Glutamatergic neuron (in vitro differentiated cells): ENCODE measurements at places on chromosomes 2 and 18. TPM values are rescaled to one million over a fixed set of nuclear protein-coding genes. Genes with fewer than 3 reads are reported as not detected.

DNA sequence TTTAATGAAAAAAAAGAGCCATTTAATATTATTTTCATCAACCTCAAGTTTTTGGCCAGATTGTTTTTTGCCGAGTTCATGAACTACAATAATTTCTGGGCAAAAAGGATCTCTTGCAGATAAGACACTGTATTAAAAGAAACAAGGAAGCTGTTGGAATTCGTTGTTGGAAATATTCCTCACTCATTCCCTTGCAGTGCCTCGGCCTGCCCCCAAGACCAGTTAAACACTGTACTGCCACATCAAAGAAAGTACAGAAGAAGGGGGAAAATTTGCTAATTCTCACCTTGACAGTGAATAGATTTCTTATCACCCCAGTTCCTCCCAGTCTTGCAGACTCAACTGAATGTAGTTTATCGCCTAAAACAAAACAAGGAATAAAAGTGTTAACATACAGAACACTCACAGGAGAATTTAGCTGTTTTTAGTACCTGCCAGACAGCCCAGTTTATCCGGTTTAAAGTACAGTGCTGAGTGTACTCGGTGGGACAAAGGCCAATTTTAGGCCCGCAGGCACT lies 1.2 kb downstream of the IDH1 start:
- H3K4me3 ChIP-seq: peak overlapping the region; percentile 95
- no peak for DNase-seq
- peaks cover 22% of the 10 kb centered on the region for H3K4me1 ChIP-seq
- H3K36me3 ChIP-seq: no peaks in the 10 kb centered on the region
- H3K27me3 ChIP-seq: peaks cover 4% of the 10 kb centered on the region
- peak overlapping the region; percentile 81 for H3K27ac ChIP-seq

- peak overlapping the region; percentile 10 for H3K27ac ChIP-seq
- H3K4me1 ChIP-seq: peaks cover 25% of the 10 kb centered on the region
- no peaks in the 10 kb centered on the region for H3K36me3 ChIP-seq
- DNase-seq: no peak
- no peaks in the 10 kb centered on the region for H3K27me3 ChIP-seq
These were observed 71.3 kb downstream of the DPP4 start for GRCh38 chr2:162002623-162003235.

DNA sequence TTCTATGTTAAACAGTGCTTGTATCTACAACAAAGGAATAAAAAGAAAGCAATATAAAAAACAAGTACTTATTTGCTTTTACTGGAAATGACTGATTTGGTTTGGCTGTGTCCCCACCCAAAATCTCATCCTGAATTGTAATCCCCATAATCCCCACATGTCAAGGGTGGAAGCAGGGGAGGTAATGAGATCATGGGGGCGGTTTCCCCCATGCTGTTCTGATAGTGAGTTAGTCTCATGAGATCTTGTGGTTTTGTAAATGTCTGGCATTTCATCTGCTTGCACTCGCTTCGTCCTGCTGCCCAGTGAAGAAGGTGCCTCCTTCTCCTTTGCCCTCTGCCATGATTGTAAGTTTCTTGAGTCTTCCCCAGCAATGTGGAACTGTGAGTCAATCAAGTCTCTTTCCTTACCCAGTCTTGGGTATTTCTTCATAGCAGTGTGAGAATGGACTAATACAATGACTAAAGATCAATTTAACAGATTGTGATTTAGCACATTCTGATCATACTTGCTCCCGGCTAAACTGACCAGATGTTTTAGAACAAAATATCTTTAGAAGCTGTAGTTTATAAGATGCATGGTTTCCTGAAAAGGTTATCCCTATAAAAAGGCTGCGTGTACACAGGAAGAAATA lies 19.9 kb downstream of the PTH2R start:
- no peaks in the 10 kb centered on the region for H3K4me1 ChIP-seq
- H3K36me3 ChIP-seq: no peaks in the 10 kb centered on the region
- H3K4me3 ChIP-seq: no peak overlapping the region
- no peak overlapping the region for H3K27ac ChIP-seq
- DNase-seq: no peak

DNA sequence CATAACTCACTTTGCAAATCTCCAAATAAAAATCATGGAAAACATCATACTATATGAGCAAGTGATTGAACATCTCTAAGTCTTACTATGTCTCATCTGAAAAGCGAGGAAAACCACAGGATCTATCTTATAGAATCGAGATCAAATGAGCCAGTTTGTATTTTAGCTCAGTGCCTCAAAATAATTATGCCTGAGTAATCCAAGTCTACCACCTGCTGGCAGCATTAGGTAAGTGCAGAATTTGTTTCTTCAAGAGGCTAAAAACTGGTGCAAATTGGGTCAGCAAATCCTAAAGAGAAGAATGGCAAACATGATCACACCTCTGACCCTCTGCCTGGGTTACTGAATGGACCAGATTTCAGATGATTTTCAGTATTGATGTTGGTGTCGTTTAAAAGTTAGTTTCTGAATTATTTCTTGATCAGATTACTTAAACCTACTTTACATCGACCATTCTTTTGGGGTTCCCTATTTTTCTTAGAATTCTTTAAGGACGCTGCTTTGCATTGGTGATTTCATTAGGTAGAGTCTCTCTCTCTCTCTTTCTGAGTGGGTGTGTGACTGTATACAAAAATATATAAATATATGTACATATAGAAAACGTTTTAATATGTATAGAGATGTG lies 12.7 kb upstream of the FHOD3 start:
- H3K4me1 ChIP-seq: no peaks in the 10 kb centered on the region
- DNase-seq: no peak
- H3K36me3 ChIP-seq: peaks cover 6% of the 10 kb centered on the region

DNA sequence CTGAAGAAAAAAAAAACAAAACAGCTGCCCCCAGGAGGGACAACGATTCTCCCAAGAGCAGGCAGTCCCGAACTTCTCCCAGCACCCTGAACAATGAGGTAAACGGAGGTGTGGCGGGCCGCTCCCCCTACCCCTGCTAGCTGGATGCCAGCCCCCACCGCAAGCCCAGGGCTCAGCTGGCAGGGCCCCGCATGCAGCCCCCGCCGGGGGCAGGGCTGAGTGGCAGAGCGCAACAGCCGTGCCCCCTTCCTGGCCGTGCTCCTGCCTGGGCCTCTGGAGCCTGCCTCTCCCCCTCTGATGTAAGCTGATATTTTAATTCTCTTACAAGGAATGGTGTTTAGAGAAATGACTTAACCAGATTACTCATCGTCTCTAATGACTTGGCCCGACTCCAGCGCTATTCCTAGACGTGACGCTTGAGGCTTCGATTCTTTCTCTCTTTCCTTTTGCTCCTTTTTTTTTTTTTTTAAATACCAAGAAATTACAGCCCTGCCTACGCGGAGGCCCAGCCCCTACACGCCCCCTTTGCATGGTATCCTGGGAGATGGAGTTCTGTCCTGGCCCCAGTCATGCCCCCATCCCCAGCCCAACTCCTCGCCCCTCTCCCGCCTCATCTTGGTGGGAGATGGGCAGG lies 4.6 kb upstream of the ARID5A start:
- peaks cover 2% of the 10 kb centered on the region for H3K27me3 ChIP-seq
- peak; percentile 64 for DNase-seq
- peaks cover 12% of the 10 kb centered on the region for H3K4me1 ChIP-seq
- H3K36me3 ChIP-seq: peaks cover 1% of the 10 kb centered on the region

DNA sequence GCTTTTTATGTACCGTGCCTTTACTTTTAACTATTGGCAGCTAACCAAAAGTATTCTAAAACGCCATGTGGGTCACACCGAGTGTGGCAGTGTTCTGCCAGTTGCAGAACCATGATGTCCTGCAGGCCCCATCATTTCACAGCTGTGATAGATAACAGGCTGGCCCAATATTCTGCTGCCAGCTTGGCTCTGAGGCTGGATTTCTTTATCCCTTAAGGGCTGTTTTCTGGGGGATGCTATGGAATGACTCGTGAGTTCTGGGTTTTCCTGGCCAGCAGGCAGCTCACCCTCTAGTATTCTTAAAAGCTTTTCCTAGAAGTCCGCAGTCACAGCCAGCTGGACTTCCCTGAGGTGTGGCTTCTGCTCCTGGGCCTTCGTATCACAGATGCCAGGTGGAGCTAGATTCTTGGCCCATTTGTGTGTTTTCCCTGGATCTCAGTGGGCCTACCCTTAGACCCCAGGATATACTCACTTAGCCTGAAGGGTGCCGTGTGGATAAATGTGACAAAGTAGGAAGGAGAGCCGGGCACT lies 41.0 kb downstream of the FHOD3 start:
- DNase-seq: no peak
- no peak overlapping the region for H3K27ac ChIP-seq
- peaks cover 9% of the 10 kb centered on the region for H3K4me1 ChIP-seq
- H3K4me3 ChIP-seq: no peak overlapping the region
- H3K36me3 ChIP-seq: peaks cover 11% of the 10 kb centered on the region
- peaks cover 4% of the 10 kb centered on the region for H3K27me3 ChIP-seq

- no peaks in the 10 kb centered on the region for H3K36me3 ChIP-seq
- H3K27me3 ChIP-seq: no peaks in the 10 kb centered on the region
- no peak overlapping the region for H3K4me3 ChIP-seq
- H3K27ac ChIP-seq: no peak overlapping the region
These were observed 5.5 kb upstream of the SCYGR5 start for GRCh38 chr2:227661025-227661649.

- H3K36me3 ChIP-seq: no peaks in the 10 kb centered on the region
- no peak for DNase-seq
- no peak overlapping the region for H3K4me3 ChIP-seq
- no peaks in the 10 kb centered on the region for H3K4me1 ChIP-seq
- no peak overlapping the region for H3K27ac ChIP-seq
- no peaks in the 10 kb centered on the region for H3K27me3 ChIP-seq
These were observed 82.5 kb downstream of the TNFRSF11A start for GRCh38 chr18:62407660-62408059.

DNA sequence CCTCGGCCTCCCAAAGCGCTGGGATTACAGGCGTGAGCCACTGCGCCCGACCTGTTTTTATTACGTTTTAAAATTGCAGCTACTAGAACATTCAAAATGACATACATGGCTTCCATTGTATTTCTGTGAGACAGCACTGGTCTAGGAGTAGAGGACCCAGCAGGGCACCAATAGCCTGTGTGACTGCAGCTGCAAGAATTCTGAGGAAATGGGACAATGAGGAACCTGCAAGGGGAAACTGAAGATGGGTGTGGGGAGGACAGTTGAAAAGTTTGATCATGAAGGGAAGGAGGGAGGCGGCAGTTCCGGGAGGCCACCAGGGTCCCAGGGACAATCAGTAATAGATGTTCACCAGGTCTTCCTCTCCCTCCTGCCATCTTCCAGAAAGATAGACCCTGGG lies 13.9 kb upstream of the DNPEP start:
- no peak for DNase-seq
- no peaks in the 10 kb centered on the region for H3K36me3 ChIP-seq
- H3K4me3 ChIP-seq: no peak overlapping the region
- no peaks in the 10 kb centered on the region for H3K27me3 ChIP-seq
- peaks cover 25% of the 10 kb centered on the region for H3K4me1 ChIP-seq
- H3K27ac ChIP-seq: no peak overlapping the region

- peak; percentile 57 for DNase-seq
- H3K27ac ChIP-seq: peak overlapping the region; percentile 67
- peaks cover 11% of the 10 kb centered on the region for H3K27me3 ChIP-seq
- H3K4me3 ChIP-seq: peak overlapping the region; percentile 95
- peaks cover 26% of the 10 kb centered on the region for H3K4me1 ChIP-seq
These were observed 814 bp downstream of the FZD7 start for GRCh38 chr2:202034249-202035088.

- H3K27ac ChIP-seq: no peak overlapping the region
- no peak for DNase-seq
- peaks cover 10% of the 10 kb centered on the region for H3K36me3 ChIP-seq
- H3K4me1 ChIP-seq: no peaks in the 10 kb centered on the region
These were observed 105.3 kb upstream of the BCL2L11 start for GRCh38 chr2:111015283-111015995.

- H3K4me1 ChIP-seq: peaks cover 1% of the 10 kb centered on the region
- H3K4me3 ChIP-seq: no peak overlapping the region
- no peak for DNase-seq
- H3K27me3 ChIP-seq: peaks cover 8% of the 10 kb centered on the region
- H3K36me3 ChIP-seq: peaks cover 8% of the 10 kb centered on the region
These were observed 173.8 kb upstream of the SALL3 start for GRCh38 chr18:78805840-78806239.

GRCh38 chr2:70440621-70441020 lies 113.0 kb downstream of the TGFA start:
- peaks cover 2% of the 10 kb centered on the region for H3K4me1 ChIP-seq
- H3K36me3 ChIP-seq: no peaks in the 10 kb centered on the region
- no peak overlapping the region for H3K27ac ChIP-seq
- H3K4me3 ChIP-seq: no peak overlapping the region

DNA sequence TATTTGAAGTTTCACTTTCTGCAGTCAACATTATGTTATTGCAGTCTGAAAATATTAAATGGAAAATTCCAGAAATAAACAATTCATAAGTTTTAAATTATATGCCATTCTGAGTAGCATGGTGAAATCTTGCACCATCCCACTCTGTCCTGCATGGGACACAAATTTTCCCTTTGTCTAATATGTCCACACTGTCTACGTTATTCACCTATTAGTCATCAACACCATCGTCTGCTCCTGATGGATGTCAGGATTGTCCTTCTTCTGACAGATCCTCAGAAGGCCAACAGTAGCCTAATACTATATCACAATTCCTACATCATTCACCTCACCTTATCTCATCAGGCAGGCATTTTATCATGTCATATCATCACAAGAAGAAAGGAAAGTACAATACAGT lies 163.1 kb downstream of the TXNL1 start:
- H3K27ac ChIP-seq: no peak overlapping the region
- H3K36me3 ChIP-seq: no peaks in the 10 kb centered on the region
- H3K4me1 ChIP-seq: peaks cover 3% of the 10 kb centered on the region
- peaks cover 2% of the 10 kb centered on the region for H3K27me3 ChIP-seq
- no peak for DNase-seq

DNA sequence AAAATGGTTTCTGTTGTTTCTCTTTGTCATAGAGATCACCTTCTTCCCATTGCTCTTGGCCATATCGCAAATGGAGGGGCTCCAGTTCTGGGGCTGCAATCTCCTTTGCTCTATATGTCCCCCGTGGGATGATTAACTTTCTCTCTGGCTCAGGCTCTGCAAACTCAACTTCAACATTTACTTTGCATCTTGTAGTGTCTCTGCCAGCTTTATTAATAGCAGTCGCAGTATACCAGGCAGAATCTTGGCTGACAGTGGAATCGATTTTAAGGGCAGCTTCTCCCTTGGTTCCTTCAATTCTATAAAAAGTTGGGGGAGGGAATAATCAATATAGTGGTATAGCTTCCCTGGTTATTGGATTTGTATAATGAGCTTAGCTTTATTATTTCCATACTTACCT lies 30.5 kb downstream of the TTN start:
- DNase-seq: no peak
- H3K27ac ChIP-seq: no peak overlapping the region
- no peaks in the 10 kb centered on the region for H3K36me3 ChIP-seq
- no peak overlapping the region for H3K4me3 ChIP-seq

The ALKAL2 gene
- 1.0 TPM for total RNA-seq

The ERICH2 gene
- total RNA-seq: 2.1 TPM

The ANKRD23 gene
- 5.7 TPM for total RNA-seq

The ANKRD30B gene
- total RNA-seq: not detected

The CHST9 gene
- total RNA-seq: not detected

The ITPRIPL1 gene
- 0.56 TPM for total RNA-seq

The SAG gene
- not detected for total RNA-seq

The YIPF4 gene
- 50.2 TPM for total RNA-seq

The GNAL gene
- total RNA-seq: 52.5 TPM

The RTP5 gene
- not detected for total RNA-seq

The ACTR3 gene
- 154 TPM for total RNA-seq

The CCDC141 gene
- total RNA-seq: 0.51 TPM

The LYPD1 gene
- 1.1 TPM for total RNA-seq

The GDF7 gene
- total RNA-seq: not detected

The TUBA3D gene
- not detected for total RNA-seq

The SERPINB7 gene
- not detected for total RNA-seq

The CD8A gene
- 0.59 TPM for total RNA-seq

The CYS1 gene
- not detected for total RNA-seq

The MYO5B gene
- 2.7 TPM for total RNA-seq

The FRZB gene
- total RNA-seq: 2.2 TPM
